WERI-Rb-1 (cell line): ENCODE measurements at places on chromosomes 3 and 15.

DNA sequence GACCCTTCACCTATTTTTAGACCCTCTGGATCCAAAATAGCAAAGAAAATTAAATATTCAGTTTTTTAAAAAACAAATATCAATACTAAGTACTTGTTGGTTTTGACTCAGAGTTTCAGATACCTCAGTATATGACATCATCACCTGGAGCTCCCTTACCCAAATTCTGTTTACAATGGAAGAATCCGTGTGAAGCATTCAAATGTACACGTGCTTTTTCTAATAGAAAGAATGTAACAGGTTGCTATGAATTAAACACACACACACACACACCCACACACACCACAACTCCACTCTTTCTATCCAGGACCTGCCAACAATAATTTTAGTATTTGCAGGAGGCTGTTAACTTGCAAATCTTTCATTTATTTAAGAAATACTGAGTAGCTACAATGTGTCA, 221.8 kb downstream of the THRB start:
- no peak for DNase-seq

DNA sequence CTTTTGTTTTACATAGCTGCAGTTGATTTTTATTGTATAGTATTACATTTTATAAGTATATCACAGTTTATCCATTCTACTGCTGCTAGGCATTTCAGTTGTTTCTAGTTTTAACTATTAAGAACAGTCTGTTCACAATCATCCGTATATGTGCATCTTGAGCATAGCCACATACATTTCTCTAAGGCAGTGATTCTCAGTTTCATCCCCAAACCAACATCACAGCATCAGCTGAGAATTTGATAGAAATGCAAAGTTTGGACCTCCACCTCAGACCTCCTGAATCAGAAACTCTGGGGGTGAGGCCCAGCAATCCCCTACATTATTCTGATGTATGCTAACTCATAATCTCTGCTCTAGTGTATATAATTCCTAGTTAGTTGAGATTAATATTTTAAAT, 120.8 kb downstream of the VPS8 start:
- no peak for DNase-seq

DNA sequence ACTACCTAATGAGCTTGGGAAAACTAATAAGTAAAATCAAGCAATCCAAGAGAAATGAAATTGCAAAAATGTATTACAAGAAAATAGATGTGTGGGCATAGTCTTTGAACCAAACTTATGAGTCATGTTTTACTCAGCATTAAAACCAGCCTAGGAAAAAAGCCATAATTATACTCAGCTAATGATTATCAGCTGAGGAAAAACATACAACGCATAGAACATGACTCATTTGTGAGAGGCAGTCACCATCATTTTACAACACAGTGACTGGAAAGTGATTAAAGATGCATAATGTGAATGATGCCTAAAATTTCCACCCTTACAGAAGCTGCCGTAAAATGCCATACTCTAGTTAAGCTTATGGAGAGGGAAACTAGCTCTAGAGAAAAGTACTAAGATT, 238.0 kb upstream of the EOMES start:
- no peak for DNase-seq

GRCh38 chr15:101604124-101604874, 47.9 kb downstream of the TM2D3 start:
- DNase-seq: no peak

DNA sequence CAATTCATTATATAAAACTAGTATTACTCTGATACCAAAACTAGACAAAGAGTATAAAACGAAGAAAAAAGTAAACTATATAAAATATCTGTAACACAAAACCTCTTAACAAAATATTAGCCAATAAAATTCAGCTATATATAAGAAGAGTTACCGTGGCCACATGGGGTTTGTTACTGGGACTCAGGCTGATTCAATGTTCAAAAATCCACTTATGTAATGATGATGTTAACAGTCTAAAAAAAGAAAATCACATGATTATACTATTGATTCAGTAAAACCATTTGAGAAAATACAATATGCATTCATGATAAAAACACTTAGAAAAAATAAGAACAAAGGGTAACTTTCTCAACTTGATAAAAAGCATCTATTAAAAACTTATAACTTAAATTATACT, 18.3 kb downstream of the P2RY1 start:
- DNase-seq: no peak

DNA sequence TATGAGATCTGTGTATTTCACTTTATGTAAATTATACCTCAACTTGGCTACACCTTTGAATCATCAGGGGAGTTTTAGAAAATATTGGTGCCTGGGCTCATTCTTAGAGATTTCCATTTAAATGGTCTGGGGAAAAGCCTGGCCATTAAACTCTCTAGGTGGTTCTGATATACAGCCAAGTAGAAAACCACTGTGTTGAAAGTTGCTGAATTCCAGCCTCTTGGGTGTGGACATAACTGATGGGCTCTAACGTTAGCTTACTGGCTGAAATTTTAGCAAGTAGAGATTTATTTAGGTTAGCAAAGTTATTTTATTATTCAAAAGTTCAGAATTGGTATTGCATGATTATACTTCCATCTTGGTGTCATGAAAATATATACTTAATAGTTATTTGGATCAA, 84.1 kb downstream of the ATG7 start:
- DNase-seq: no peak

GRCh38 chr3:180284331-180285110, 247.8 kb upstream of the PEX5L start:
- DNase-seq: no peak

DNA sequence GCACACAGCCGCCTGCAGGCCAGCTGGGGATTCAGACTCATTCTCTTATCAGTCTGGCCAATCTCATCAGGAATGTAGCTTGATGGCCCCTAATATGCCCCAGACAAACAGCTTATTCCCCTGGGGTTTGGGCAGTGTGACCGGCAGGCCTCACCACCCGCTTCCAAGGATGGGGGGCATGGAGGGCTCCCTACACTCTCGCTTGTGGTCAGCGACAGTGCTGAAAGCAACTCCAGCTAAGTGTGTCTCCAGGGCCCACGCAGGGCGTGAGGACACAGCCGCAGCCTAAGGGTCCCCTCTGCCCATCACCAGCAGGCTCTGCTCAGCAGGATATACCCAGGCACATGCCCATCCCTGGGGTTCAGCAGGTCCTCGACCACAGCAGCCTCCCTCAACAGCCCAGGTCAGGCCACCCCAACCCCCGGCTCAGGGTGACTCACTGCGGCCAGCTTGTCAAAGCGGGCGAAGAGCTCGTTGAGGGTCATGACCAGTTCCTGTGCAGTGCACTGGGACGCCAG, 116.7 kb downstream of the ADCY5 start:
- no peak for DNase-seq

DNA sequence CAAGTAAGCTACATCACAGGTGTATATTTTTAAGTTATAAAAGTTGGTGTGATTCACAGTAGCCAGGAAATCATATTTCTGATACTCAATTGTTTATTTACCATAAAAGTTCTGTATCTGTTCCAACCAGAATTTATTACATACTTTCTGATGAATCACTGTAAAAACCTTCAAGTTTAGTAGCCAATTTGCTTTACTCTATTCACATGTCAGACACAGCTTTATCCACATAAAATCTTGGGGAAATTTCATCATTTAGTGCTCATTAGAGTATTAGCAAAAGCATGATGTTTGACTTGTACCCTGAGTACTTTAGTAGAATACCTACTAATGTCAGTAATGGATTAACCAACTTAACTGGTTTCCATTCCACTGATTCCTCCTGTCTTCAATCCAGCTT, 249.8 kb downstream of the POLQ start:
- DNase-seq: no peak

DNA sequence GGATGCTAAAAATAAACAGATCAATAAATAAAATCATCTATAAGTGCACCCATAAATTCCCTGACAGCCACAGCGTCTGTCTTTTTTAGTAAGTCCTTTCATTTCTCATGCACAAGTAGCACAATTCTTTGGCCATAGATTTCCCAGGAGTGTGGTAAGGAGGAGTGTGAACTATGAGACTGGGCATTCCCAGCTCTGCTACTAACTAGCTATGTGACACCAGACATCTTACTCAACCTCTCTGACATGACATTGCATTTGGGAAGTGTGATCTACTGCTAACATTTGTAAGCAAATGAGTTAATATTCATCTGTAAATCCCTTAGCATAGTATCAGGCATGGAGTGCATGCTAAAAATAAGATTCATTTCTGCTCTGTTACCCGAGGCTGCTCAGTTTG, 301.7 kb downstream of the NTRK3 start:
- no peak for DNase-seq

DNA sequence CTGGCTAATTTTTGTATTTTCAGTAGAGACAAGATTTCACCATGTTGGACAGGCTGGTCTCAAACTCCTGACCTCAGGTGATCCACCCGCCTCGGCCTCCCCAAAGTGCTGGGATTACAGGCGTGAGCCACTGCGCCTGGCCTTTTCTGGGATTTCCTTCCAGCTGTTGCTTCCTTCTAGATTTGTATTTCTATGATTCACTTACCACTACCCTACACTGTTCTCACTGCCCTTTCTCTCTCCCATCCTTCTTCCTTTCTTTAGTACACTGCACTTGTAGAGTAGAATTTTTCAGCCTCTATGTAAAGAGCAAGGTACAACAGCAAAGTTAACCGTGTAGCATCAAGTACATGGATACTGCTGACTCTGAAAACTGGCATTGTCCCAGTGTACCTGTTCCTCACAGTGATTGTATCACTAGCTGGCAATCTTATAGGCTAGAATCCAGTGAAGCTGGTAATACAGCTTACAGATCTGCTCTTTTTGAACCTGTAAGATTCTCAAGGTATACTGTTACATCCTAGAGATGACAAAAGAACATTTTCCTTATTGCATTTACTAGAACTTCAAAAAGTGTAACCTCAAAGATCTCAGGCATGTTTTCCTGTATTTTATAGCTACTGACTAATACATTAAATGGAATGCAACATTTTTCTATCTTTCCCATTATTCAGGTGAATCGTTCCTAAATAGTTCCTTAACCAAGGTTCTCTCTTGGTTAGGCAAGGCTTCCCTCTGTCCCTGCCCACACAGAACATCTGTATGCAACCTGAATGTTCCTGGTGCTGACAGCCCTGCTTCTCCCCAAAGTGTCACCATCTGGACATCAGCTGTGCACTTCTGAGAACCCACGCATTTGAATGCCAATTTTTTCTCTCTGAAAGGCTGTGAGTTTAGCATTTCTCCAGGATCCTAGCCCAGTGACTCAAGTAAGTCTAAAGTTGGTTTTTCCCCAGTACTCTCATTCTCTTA, 74.1 kb upstream of the RAP2B start:
- no peak for DNase-seq

DNA sequence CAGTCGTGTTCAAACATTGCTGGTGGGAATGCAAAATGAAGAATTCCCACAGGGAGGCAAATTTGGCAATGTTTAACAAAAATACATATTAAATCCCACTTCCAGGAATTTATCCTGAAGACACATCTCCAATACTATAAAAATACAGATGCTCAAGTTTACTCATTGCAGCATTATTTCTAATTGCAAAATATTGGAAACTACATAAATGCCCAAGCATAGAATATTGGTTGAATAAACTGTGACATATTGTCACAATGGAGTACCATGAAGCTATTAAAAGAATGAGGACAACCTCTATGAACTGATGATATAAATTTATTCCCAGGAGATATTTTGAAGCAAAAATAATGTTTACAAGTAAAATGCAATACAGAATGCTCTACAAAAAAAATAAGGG, 49.7 kb upstream of the UBE2E2 start:
- DNase-seq: no peak

GRCh38 chr3:134056464-134056891, 26.8 kb upstream of the SLCO2A1 start:
- no peak for DNase-seq

DNA sequence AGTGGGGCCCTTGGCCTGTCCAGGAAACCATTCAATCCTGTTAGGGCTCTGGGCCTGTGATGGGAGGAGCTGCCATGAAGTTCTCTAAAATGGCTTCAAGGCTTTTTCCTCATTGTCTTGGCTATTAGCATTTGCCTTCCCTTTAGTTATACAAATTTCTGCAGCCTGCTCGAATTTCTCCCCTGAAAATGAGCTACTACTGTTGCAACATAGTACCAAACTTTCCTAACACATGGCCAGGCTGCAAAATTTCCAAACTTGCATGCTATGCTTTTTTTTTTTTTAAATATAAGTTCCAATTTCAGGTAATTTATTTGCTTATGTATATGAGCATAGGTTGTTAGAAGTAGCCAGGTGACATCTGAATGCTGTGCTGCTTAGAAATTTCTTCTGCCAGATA, 560.8 kb upstream of the TBL1XR1 start:
- DNase-seq: no peak

DNA sequence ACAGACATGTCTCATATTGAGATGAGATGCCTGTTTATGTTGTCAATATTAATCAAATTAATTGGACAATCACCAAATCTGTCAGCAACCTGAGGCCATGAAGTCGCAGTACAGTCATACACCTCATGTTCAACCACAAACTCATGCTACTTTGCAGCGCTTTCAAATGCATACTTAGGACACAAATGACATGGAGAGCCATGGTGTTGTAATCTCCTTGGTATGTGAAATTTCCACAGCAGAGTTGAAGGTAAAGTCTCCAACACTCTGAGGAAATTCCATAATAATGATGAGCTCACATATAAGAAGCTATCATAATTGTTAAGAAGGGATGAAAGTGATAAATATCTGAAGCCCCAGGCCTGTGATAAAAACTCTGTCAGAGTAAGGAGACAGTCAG, 873.9 kb downstream of the MCTP2 start:
- no peak for DNase-seq

DNA sequence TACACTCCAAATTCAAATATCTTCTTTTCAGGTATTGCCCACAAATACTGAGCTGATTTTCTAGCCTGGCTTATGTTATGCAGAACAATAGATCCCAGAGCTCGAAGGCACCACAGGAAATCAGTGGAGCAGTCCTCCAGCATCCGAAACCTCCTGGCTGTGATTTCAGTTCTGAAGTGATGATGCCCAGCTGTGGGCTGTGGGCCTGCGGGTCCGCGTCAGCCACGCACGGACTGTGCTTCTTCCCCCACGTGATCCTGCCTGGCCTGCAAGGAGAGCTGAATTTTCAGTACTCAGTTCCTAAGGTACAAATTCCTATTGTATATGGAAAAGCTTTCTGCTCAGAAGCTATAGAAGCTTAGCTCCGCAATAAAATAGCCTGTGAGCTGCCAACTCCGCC, 96.2 kb downstream of the OCA2 start:
- DNase-seq: no peak

- no peak for DNase-seq
Measured at GRCh38 chr3:184801241-184801785, 10.7 kb upstream of the VPS8 start.

DNA sequence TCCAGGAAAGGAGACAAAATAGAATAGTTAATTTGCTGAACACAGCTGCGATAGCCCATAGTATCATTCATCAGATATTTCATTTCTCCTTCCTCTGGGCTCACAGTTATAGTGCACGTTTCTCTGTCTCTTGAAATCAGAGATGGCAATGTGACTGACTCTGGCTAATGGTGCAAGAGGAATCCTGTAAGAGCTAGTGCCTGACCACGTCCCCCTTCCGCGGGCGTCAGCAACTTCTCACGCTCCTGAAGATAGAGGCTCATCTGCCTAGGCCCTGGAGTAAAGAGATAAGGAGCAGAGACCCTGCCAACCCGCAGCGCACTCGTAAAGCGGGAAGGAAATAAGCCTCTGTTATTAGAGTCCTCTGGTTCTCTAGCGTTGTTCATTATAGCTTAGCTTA, 391.8 kb downstream of the VPS13C start:
- no peak for DNase-seq
